ENCODE measurements at places on chromosomes 5 and 9.

DNA sequence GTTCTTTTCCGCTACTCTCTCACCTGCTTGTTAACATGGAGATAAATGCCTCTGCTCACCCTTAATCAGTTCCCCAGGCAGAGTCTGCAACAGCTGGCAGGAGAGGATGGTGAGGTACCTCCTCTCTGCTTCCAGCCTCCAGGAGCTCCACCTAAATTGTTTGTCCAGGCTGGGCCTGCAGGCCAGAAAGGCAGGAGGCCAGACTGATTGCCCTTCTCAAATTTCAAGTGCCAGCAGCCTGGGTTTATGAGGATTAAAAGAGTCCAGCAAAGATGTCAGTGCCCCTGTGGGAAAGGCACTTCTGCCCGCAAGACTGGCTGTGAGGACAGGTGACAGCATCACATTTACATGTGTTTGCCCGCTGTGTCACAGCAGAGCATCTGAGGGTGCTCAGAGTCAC lies 19.8 kb downstream of the CORO2A start:
- no peak for DNase-seq

GRCh38 chr5:133267601-133268000 lies 215.8 kb downstream of the HSPA4 start:
- DNase-seq, result no peak

DNA sequence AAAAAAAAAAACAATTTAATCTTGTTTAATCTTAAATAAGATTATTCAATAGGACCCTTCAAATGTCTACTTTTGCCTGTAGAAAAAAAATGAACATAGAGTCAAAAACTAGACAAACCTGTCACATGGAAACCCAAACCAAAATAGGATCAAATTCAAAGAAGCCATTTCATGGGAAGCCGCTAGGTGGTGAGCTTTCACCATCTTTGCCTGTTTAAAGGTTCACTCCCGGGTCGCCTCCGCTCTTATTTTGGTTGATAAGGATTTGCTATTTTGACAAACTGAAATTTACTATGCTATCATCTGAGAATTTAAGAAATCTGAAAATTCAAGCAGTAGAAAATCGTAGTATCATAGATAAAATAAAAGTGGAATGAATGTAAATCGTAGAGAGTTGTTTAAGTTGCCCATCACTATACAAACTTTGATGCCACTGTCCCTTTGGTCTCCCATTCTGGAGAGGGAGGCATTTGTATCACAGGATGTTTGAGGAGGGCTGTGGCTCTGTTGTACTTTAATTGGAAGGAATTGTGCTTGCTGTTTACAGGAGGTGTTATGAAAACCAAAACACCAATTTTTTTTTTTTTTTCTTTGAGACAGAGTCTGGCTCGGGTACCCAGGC lies 43.5 kb upstream of the DNAH5 start:
- DNase-seq, result peak; percentile 14

GRCh38 chr9:71233646-71234045 lies 112.2 kb upstream of the TRPM3 start:
- DNase-seq, result no peak

DNA sequence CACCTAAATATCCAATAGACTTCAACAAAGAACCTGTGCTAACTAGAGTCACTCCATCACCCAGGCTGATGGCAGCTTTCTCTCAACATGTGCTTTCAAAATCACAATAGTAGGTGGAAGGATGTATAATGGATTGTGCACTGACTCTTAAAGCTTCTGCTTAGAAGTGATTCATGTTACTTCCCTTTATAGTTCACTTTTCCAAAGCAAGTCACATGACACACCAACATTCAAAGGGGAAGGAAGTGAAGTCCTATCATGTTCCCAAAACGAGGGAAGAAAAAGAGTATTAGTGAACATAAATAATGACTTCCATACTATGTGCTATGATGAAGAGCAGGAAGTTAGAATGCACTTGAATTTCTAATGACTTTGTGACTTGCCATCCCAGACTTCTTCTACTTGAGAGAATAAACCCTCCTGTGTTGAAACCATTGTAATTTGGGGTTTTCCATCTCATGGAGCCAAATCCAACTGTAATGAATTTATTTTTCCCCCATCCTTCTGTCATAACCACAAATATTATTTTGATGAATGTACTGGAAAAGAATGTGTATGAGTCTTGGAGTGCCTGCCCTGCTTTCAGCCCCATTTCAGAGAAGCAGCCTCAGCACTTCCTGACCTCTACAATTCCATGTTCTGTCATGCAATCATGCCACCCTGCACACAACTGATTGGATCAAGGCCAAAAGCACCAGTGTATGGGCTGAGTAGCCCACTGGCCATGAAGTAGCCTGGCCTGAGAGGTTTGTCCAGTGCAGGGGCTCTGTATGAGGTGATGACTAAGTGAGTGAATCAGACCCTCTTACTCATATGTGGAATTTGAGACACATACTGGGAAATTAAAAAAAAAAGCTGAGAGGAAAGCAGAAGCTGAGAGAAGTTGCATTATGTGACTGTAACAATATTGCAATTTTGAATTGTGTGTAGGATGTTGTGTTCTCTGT lies 525.9 kb upstream of the CLINT1 start:
- DNase-seq, result no peak

GRCh38 chr5:142816531-142817430 lies 46.6 kb downstream of the ARHGAP26 start:
- DNase-seq, result no peak

GRCh38 chr5:72141440-72142355 lies 34.4 kb downstream of the MAP1B start:
- DNase-seq, result no peak

DNA sequence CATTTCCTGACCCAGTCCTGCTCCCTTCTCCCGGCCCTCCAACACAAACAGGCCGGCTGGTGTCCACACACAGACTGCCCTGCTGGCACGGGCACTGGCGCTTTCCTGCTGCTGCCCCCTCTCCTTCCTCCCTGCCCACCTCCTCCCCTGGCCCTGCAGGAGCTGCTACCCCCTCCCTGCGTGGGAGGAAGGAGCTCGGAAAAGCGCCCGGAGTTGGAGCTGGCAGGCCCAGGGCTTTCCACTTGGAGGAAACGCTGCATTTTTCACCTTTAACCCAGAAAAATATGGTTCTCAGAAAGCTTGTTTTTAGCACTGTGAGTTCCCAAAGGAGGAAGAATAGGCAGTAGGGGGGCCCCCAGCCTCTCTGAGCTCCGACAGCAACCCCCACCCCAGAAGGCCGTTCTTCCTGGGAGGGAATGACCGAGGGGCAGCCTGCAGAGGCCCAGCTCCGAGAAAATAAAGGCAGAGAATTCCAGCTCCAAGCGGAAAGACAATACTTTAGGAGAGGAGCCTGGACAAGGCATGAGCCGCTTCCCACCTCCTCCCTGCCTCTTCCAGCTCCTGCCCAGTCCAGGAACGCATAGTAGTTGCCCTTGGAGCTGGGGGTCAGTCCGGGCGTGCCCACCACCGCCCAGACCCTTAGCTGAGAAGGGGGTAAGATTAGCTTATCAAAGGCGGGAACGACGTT lies 88.9 kb downstream of the LIFR start:
- DNase-seq, result no peak

DNA sequence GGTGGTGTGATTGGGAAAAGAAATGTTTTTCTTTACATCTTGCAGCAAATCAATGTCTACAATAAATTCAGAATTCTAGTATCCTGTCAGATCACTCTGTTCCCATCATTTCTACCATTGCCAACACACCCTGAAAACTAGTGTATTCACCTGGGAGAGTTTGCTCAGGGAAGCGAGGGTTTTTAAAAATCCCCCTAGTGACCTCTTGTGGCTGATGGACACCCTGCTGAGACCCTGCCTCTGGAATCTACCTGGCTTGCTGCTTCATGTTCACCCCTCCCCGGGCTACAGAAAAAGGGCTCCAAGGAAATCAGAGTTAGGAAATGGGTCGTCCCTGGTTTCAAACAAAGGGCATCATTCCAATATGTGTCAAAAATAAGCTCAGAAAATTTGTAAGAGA lies 21.4 kb upstream of the ALDOB start:
- DNase-seq, result no peak

- no peak for DNase-seq
These were observed 16.5 kb upstream of the SPARC start for GRCh38 chr5:151703227-151703626.

- no peak for DNase-seq
These were observed 40.4 kb downstream of the ELOVL7 start for GRCh38 chr5:60803712-60804111.

DNA sequence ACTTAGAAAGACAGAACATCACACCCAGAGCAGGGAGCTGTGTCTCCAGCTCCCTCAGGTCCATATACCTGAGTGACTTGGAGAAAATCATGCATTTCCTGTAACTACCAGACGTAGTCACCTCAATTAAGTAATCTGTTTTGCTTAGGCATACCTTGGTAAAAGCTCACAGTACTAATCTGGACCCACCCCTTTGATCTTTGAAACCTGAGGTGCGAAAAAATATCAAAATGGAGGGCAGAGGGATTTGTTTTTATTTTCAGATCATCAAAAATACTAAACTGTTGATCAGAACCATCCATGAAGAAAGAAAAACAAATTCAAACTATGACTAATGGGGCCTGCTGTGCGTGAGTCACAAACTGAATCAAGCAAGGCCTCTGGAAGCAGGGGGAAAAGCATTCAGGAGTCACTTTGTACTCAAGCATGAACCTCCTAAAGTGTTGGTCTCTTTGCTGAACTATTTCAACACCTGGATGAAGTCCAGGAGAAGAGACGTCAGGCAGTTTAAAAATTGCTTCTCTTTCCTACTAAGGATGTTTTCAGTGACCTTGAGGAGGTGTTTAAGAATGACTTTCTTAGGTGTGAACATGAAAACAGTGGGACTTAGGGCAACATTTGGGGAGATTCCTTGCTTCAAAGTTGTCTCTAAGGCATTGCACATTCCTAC lies 76.3 kb downstream of the MUSK start:
- no peak for DNase-seq

DNA sequence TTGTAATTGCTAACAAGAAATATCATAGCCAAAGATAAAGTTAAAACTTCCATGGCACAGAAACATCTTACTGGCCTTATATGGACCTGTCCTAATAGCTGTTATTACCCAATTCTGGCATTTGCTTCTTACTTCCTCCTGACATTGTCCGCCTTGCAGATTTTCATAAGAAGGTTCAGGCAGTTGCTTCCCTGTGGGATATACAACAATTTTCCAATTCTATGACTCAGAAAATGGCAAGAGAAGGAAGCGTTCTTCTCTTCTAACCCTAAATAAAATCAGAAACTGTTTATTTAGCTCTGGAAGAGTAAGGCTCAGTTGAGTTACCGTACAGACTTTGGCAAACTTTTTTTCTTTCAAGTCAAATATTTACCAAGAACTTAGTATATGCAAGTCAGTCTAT lies 1.7 kb downstream of the PRKAA1 start:
- DNase-seq, result no peak

GRCh38 chr9:113360242-113360842 lies 11.0 kb downstream of the BSPRY start:
- no peak for DNase-seq

- DNase-seq, result no peak
These were observed 153.5 kb upstream of the TNPO1 start for GRCh38 chr5:72662936-72663335.

- DNase-seq, result no peak
These were observed 49.8 kb upstream of the FCN1 start for GRCh38 chr9:134967547-134967930.

- DNase-seq, result no peak
These were observed 18.5 kb downstream of the GBGT1 start for GRCh38 chr9:133144904-133145851.

DNA sequence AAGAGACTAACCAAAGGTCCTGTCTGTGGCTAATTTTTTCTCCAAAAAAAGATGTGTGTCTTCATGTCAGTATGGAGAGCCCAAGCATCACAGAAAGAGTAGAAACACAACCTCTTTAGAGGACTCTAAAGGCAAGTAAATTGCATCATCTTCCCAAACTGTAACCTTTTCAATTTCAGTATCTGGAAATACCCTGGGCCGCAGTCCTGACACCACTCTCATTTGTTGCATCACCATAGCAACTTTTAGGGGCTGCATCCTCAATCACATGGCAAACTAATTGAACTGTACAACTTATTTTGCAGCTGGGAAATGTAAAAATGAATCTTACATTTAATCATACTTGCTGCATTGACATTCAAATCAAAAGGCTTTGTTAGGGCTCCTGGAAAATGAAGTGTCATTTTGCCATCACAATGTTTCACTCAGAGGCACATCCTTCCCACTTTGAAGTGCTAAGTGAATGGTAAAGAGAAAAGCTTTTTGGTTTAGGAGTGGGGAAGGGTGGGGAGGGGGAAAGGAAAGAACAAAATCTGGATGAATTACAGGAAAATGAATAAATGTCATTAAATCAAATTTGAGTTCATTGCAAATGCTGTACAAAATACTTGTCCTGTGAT lies 60.6 kb upstream of the GRIA1 start:
- no peak for DNase-seq

DNA sequence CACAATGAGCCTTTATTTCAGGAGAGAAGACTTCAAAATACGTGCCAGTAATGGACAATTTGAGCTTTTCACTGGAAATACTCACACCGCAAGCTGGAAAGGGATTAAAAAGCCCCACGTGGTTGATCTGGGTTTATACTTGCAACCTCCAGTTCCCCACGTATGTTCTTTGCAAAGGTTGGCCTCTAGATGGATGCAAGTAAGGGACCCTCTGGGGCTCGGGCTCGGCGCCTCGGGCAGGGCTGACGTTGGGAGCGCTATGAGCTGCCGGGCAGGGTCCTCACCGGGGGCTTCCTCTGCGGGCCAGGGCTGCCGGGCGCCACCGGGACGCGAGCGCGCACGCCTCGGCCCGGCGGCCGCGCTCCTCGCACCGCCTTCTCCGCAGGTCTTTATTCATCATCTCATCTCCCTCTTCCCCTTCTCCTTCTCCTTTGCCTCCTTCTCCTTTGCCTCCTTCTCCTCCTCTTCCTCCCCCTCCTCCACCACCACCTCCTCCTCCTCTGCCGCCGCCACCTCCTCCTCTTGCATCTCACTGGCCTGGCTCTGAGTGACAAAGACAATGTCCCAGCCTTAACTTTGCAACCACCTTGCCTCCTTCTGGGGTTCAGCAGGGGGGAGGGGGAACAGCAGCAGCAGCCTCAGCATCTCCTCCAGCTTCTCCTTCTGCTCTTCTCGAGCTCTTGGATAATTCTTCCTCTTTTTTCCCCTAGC lies 701 bp upstream of the ZNF462 start:
- no peak for DNase-seq

- DNase-seq, result no peak
These were observed 188.9 kb downstream of the PDZD2 start for GRCh38 chr5:31827867-31828266.

DNA sequence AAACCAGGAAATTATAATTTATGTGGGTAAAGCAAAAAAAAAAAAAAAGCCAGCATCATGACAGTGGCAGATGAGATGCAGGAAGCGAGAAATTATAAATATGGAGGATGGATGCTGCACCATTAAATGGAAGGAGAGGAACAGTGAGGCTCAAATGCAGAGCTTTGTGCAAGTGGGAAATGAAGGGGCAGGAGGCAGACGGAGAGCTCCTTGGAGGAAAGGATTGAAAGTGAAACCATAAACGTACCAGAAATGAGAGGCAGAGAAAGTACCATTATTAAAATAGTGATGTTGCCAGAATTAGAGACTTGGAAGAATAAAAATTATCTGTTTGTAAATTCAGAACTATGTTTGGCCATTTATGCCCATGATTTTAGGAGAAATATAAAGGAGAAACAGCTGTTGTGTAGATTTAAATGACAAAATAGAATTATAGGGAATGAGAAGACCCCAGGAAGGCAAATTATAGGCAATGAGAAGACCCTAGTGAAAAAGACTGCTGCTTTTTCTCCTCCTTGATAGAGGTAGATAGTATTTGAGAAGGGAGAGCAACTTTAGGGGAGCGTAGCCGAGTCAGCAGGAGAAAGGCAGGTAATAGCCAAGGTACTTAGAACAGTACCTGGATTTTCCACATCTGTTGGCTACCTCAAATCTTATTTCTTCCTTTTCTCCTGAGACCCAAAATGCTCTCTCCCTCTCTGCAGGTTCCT lies 341.0 kb upstream of the CD180 start:
- no peak for DNase-seq
